AG04449 (cell line): ENCODE measurements at places on chromosomes 3 and 15.
A peak's percentile ranks its signal among the peaks of the same experiment; 100 is the strongest.

DNA sequence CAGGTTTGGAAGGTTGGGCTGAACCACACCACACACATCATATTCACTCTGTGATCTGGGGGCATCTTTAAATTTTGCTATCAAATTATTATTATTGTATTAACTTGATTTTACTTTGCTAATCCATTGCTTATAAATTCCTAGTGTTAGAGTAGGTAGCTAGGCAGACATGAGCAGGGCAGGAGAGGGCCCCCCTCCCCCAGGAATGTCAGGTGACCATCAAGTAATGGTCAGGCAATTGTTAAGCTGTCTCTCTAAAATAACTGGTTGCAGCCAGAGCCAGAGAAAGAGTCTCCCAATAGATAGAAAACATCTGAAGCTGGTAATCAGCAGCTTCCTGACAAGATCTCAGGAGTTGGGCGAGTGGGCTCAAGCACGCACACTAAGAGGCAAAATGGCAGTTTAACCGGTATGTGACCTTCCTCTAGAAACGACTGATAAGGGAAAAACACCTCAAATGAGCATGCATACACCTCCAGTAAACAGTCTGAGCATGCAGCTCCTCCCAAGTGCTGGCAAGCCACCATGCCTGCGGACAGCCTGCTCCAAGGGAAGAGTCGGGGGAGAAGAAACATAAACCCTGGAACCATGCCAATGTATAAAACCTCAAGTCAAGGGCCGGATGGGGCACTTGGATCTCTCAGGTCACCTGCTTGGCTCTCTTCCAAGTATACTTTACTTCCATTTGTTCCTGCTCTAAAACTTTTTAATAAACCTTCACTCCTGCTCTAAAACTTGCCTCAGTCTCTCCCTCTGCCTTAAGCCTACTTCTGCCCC is 3.1 kb upstream of the CXCR6 start:
- DNase-seq = no peak

DNA sequence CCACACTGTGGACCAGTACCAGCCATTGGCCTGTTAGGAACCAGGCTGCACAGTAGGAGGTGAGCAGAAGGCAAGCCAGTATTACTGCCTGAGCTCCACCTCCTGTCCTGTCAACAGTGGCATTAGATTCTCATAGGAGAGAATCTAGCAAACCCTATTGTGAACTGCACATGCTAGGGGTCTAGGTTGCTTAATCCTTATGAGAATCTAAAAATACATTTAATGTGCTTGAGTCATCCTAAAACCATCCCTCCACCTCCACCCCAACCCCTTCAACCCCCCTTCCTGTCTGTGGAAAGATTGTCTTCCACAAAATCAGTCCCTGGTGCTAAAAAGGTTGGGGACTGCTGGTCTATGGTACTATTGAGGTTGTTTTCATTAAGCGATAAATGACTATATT is 49.3 kb upstream of the KCNAB1 start:
- no peak for DNase-seq

GRCh38 chr15:61511756-61512155 is 282.7 kb upstream of the RORA start:
- DNase-seq = no peak

DNA sequence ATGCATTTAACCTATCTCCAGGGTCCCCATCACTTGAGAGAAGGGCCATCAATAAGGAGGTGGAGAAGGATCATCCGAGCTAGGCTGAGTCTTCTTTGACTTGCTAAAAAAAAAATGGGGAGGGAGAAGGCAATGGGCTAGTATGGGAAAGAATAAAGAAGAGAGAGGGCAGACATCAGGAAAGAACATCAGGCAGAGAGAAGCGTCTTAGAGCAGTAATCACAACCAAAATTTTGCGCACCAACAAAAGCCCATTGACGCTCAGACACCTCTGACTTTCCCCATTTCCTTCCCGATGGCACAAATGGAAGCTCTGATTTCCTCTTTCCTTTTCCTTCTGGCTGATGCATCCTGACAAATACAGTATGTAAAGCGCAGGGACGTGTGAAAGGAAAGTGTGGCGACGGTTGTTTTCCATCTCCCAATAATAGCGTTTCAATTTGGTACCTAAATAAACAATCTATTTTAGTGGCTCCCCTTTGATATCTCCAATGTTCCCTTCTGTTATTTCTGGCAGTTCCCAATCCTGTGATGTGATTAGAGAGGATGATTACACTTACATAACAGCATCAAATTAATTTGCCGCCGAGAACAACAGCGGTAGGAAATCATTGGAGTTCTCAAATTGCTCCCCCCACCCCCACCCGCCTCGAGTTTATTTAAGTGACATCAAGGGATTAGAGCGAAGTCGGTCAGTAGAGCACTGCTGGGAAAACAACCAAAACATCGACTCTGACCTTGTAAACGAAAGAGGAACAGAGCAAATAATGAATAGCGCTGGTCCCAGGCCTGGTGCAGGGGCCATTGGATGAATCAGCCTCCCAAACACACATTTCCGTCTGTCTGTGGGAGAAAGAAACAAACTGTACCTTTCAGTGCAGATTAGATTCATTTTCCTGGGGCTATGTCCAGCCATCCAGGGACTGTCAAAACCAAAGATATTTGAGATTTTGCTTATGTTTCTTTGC is 273.3 kb upstream of the ICE2 start:
- no peak for DNase-seq

- DNase-seq = peak; percentile 29
Observed at GRCh38 chr3:9715764-9716437, 12.3 kb downstream of the CPNE9 start.
